ENCODE measurements at places on chromosomes 11 and 22.

DNA sequence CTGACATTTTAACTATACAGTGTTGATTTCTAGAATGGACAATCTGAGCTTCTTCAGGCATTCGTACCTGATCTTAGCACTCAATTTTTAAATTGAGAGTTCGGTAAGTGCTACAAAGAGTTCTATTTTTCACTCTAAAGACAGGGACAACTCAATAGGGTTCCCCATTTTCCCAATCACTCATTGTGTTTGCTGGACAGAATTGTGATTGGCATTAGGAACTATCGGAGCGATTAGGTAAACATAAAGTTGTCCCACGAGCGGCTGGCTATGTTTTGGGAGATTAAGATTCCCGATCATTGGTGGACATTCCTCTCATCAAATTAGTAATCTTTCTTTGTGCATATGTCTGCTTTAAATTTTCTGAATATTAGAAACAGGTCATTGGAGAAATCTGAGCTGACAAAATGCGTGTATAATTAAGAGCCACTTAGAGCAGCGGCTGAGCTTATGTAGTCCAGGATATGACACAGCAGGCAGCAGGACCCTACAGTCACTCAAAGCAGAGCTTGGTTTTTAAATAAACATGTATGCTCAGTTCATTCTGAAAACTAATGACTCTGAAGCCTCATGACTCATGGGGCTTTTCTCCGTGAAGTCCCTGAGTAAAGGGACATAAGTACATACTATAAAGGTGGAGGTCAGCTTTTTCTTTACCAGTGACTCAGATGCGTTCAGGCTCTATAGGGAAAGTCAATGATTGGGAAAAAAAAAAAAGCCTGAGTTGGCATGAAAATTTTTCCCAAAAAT, 109.4 kb downstream of the GRIA4 start:
- peak; percentile 75 for DNase-seq

DNA sequence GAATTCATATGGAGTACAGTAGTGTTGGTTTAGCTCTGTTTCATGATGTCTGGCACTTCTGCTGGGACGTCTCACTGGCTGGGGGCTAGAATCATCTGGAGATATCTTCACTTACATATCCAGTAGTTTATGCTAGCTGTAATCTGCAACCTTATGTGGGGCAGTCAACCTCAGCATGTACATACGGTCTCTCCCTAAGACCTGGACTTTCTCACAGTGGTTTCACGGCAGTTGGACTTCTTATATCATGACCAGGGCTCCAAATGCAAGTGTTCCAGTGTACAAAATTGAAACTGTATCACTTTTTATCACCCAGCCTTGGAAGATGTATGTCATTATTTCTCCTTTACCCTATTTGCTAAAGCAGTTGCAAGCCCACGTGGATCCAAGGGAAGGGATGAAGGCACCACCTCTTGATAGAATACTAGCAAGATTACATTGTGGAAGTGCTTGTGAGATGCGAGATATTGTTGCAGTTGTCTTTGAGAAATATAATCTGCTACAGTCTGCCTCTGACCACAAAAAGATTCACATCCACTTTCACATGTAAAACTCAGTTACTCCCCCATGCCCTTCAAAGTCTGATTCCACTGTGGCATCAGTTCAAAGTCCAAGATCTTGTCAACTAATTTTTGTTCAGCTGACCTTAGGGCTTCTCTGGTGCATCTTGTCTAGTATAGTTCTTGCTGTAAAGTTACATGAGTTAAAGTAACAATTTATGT, 316.6 kb upstream of the NCAM1 start:
- no peak for DNase-seq

GRCh38 chr11:34044664-34045485, 6.7 kb upstream of the CAPRIN1 start:
- DNase-seq, result no peak

- no peak for DNase-seq
These were observed 2.8 kb downstream of the CFL1 start for GRCh38 chr11:65854852-65855837.

DNA sequence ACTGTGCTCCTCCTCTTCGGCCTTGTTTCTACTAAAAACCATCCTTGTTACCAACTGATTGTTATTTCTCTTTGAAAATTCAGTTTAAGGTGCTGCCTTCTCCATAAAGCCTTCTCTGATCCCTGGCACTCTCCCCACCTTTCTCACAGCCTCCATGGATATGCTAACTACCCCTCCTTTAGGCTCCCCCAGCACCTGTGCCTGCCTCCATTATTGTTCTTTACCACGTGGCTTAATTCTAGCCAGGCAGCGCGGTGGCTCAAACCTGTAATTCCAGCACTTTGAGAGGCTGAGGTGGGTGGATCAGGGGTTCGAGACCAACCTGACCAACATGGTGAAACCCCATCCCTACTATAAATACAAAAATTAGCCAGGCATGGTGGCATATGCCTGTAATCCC, 96.3 kb downstream of the MRTFA start:
- DNase-seq, result no peak
